SW 1271 (cell line): ENCODE measurements at places on chromosomes 13 and 19.

DNA sequence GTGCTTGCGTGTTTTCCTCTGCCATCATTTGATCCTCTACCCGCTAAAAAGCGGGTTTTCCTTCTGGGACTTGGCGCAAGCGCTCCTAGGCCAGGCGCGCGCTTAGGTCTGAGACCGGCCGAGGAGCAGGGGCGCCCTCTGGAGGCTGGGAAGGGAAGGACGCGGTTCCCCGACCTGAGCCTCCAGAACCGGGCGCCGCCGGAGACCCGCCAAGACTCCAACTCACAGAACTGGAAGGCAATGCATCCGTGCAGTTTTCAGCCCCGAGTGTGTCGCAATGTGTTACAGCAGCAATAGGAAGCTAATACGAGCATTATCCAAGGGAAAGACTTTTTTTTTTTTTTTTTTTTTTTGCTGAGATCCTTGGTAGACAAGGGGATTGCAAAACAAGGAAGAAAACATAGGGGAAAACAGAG is 190.9 kb downstream of the COL4A1 start:
- peak; percentile 4 for DNase-seq

- no peak for DNase-seq
These were observed 11.1 kb upstream of the SOX1 start for GRCh38 chr13:112055915-112056269.

DNA sequence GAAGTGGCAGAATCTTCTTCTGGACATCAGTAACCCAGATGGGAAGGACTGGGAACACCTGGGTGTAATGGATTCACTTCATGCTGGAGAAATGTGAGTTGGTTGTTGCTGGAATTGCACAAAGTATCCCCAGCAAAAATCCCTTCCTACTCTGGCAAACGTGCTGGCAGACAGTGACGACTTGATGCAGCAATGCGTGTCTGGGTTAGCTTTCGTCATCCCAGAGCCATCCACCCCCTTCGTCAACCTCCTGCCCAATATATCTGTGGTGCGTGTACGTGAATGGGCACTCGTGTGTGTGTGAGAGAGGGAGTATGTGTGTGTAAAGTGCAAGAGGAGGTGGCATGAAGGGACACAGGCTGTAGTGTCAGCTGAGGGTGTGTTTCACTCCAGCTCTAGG is 70.9 kb downstream of the TM9SF2 start:
- no peak for DNase-seq

- DNase-seq: no peak
These were observed 12.5 kb downstream of the SUPT20H start for GRCh38 chr13:37047032-37047431.

GRCh38 chr13:109426690-109426990 is 359.7 kb downstream of the IRS2 start:
- DNase-seq: no peak
